SW 1271 (cell line): ENCODE measurements at places on chromosomes 2 and 18.

DNA sequence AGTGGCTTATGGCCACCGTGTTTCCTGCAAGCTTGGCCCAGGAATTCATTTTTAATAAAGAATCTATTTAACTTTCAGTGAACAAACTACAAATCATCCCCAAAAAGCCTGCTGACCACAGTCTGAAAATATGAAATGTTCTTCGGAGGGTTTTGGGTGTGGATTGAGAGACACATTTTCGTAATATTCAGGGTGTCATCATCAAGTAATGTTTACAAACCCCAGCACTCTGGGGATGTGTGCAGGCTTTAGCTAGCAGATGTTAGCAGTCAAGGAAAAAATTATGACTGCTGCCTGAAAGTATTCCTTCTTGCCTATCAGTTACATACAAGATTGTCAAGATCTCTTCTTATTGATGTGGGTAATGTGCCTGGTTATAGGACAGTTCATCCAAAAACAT lies 143.9 kb upstream of the FN1 start:
- no peak for DNase-seq

GRCh38 chr18:50356036-50356945 lies 18.6 kb upstream of the SKA1 start:
- no peak for DNase-seq

DNA sequence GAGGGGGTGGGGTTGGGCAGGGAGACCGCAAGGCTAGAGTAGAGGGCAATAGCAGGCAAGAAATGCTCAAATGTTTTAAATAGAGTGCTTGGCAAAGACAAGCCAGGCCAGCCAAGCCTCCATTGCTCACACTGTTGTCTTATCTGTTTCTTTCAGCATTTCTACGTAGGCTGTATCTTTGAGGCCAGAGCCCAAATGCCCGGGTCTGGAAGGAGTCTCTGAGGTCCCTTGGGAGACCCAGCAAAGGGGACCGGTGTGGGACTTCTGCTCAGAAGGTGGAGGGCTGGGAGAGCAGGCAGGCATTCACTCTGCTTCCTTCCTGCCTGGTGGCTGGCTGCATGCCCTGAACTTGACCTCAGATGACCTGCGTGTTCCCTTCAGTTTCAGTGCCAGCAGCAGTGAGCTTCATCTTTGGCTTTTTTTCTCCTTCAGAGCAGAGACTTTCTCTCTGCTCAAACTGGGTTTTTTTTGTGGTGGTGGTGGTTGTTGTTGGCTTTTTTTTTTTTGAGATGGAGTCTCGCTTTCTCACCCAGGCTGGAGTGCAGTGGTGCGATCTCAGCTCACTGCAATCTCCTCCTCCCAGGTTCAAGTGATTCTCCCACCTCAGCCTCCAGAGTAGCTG lies 13.7 kb upstream of the TET3 start:
- DNase-seq = no peak

DNA sequence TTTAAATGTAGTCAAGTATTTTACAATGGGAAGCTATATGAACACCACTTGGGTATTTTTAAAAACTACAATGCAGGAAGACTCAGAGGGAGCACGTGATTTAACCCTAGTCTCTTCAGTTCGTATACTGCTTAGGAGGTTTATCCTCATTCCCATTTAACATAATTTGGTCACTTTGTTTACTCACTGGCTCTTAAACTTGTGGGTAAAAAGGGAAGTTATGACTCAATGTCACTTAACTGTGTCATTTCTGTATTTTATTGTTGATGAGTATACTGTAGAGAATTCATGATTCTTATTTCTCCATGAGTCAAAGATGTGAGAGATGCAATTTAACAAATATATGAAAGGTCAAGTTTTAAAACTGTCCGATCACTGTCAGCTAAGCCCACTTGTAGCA lies 48.2 kb downstream of the SLC66A3 start:
- peak; percentile 80 for DNase-seq

GRCh38 chr2:108623616-108624015 lies 89.3 kb downstream of the LIMS1 start:
- no peak for DNase-seq

- no peak for DNase-seq
Observed at GRCh38 chr2:141506135-141506534, 624.7 kb downstream of the LRP1B start.

- DNase-seq = no peak
Observed at GRCh38 chr18:69208545-69208944, 192.1 kb upstream of the DOK6 start.

GRCh38 chr2:212170382-212170781 lies 368.2 kb downstream of the ERBB4 start:
- DNase-seq = no peak

DNA sequence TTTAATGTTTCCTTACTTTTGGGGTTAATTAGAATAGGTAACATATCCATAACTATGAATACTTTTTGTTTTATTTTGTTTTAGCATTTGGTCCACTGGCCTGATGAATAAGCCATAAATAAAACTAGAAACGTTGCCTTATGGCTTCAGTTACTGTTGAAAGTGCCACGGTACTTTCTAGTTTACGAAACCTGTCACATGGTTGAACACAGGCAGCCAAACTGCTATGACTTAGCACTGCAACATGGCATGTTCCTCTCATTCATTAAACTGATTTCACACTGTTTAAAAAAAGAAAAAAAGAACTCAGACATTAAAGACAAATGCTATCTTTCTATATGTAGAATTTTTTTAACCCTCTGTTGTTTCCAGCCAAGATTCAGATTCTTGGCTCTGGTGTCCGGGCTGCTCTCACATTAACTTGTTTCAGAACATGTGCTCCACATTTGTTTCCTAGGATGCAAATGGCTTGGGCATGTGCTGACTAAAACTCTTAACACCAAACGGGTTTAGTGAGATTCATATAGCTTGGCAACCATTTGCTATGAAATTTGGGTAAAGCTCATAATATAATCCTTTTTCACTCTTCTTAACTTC lies 323.9 kb upstream of the RND3 start:
- DNase-seq = no peak

- DNase-seq = no peak
Observed at GRCh38 chr2:57558312-57558711, 488.3 kb upstream of the VRK2 start.

DNA sequence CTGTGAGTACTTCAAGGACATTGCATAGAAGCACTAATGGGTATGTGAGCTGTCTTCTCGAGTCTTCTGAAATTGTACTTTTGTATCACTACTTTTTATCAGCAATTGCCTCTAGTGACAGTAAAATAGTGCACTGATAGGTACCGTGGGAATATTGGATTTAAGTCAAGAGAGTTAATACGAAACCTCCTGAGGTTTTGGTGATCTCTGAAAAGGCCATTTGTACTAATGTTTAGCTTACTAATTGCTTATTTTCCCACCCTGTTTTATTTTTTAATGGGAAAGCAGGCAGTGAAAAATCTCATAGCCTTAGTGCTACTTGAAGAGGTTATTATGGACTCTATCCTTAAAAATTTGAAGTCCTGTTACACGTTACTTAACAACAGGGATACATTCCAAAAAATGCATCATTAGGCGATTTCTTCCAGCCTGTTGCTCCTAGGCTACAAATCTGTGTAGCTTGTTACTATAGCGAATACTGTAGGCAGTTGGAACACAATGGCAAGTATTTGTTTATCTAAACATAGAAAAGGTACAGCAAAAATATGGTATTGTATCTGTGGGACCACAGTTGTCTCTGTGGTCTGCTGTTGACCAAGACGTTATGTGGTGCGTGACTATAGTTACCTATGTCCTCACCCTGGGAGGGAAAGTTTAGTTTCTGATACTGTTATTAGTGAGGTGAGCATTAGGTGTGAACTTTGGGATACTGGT lies 65.9 kb downstream of the CAB39 start:
- no peak for DNase-seq

DNA sequence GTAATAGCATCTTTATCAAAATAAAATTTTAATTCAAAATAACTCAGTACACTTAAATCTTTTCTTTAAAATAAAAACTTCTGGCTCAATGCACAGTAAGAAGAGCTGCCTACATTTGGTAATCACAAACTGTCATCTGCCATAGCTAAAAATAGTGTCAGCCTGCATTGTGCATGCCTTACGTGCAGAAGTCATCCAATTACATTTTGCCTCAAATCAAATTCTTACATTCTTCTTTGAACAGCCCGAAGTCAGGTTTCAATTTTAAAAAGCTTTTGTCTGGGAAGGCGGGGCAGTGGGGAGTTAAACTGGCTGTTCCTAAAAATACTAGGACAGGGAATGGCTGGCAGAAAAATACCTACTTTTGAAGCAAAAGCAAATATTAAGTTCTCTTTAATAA lies 51.1 kb downstream of the RTN4 start:
- no peak for DNase-seq

- no peak for DNase-seq
Observed at GRCh38 chr2:176001281-176001915, 669 bp downstream of the LNPK start.

GRCh38 chr2:29260142-29260772 lies 145.0 kb downstream of the CLIP4 start:
- DNase-seq = peak; percentile 31

DNA sequence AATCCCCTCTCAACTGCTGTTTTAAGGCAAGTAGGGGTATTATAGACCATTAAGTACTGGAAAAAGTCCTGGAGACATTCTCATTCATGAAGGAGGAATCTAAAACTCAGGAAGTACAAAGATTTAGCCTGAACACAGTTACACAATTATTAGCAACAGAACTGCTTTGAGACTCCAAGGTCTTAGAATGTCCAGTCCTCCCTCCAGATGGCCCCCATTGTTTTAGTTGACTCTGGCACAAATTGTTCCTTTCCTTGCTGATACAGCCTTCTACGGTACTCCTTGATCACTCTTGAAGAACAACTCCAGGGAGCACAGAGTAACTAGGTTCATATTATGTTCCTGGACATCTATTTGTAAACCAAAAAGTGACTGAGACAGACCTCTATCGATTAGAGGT lies 210.1 kb upstream of the RND3 start:
- no peak for DNase-seq

DNA sequence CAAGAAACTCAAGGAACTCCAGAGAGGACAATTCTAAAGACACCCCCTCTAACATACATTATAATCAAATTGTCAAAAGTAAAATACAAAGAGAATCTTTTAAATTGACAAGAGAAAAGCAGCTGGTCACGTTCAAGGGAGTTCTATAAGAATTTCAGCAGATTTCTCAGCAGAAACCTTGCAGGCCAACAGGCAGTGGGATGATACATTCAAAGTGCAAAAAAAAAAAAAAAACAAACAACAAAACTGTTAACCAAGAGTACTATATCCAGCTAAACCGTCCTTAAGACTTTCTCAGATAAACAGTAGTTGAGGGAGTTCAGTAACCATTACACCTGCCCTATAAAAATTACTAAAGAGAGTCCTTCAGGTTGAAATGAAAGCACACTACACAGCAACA lies 33.9 kb downstream of the CCDC138 start:
- DNase-seq = no peak

DNA sequence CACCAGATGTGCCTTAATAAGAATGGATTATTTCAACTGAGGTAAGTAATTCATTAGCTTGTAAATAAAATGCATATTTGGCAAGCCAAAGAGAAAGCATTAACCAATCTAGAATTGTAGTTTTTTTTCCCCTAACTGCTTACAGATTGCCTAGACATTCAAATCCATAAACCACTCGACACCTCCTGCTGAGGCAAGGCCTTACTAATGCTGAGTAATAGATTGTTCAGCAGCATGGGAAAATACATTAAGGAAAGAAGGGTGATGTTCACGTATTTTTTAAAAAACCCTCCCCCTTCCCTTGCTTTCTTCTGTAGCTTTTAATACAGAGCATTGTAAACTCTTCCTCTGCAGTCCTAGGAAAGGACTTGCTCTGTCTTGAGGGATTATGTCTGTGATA lies 17.0 kb upstream of the LINC00305 start:
- no peak for DNase-seq

- no peak for DNase-seq
Observed at GRCh38 chr2:112622528-112622849, 23.2 kb upstream of the SLC20A1 start.

DNA sequence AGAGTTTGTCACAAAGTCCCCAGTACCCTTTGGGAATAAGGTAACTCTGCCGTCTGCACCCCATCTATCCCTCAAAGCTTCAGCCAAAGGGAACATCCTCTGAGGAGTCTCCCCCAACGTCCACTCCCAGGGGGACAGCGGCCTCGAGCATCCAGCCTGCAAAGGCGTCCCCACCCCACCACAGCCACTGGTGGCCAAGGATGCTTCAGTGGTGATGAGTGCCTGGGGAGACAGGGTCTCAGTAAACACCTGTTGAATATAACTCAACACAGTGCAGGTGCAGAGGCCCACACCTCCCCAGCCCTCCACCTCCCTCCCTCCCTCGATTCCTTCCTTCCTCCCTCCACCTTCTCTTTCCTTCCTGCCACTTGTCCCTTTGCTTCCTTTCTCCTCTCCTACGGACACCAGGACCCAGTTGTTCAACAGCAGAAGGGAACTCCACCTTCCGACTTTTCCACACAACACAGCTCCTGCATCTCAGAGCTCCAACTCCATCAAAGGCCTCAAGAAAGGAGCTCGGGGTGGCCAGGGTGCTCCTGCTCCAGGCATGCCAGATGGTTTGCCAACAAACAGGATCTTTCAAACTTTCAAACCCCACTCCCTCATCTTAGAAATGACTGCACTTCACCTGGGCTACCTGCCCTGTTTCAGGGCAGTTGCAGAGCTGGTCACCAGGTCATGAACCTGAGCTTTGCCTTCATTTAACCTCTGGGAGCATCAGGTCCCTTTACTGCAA lies 87.8 kb upstream of the SNTG2 start:
- DNase-seq = no peak

- DNase-seq = peak; percentile 10
Observed at GRCh38 chr2:129849559-129850160, 129.8 kb upstream of the RAB6C start.

- no peak for DNase-seq
Observed at GRCh38 chr2:28681606-28682005, 70.0 kb upstream of the PPP1CB start.

DNA sequence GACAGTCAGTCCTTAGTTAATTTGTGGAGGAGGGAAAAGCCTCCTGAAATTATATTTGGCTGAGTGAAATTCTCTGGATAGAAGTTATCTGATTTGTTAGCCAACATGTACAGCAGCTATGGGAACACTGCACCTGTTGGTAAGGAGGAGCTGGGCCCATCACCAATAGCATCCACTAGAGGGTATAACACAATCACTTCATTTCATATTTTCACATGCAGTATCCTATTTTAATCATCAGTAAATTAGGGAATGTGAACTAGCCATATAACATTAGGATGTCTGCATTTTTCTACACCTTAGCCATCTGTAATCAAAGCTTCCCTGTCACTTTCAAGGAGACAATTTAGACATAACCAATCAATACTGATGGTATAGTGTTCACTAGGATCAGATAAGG lies 818.4 kb upstream of the CDH2 start:
- DNase-seq = peak; percentile 8

- peak; percentile 92 for DNase-seq
Observed at GRCh38 chr2:188292348-188293239, 920 bp downstream of the GULP1 start.
